Central memory CD4-positive, alpha-beta T cell (primary cell): ENCODE measurements at places on chromosomes 4 and X.

- no peak for DNase-seq
Measured at GRCh38 chr4:2095236-2096072, 36.3 kb downstream of the NAT8L start.

DNA sequence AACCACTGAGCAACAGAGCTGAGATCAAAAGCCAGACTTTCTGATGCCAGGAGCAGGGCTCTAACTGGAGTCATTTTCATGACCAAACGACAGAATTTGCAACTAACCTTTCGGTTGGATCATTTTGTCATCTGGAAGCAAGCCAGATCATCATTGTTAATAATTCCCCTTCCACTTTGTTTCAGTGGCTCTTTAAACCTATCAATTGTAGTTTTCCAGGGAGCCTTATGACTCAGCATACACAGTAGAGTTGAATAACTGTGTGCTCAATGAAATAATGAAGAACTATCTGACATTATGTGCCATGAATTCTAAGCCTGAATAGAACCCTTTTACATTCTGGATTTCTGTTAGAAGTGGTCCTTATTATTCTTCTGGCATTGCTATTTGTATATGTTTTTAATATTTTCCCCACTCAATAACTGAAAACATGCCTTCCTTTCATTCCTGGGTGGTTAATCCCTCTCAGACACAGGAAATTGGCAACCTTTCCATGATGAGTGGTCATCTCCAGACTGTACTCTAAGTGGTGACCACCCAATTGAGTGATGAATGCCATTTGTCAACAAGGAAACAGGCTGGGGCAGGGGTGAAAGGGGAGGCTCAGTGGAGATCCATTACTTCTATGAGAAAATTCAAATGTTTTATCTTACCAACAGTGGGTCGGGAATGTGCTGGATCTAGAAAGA lies 431.8 kb downstream of the BCOR start:
- DNase-seq: no peak

- no peak for DNase-seq
Measured at GRCh38 chrX:69000877-69001276, 164.4 kb downstream of the PJA1 start.

GRCh38 chr4:139786494-139787354 lies 121.1 kb downstream of the MGST2 start:
- DNase-seq: no peak

- DNase-seq: no peak
Measured at GRCh38 chr4:75144475-75144874, 211.6 kb downstream of the PARM1 start.

- DNase-seq: no peak
Measured at GRCh38 chr4:155639704-155640523, 26.7 kb upstream of the GUCY1A1 start.

GRCh38 chr4:145307763-145308430 lies 127.5 kb upstream of the OTUD4 start:
- DNase-seq: no peak

DNA sequence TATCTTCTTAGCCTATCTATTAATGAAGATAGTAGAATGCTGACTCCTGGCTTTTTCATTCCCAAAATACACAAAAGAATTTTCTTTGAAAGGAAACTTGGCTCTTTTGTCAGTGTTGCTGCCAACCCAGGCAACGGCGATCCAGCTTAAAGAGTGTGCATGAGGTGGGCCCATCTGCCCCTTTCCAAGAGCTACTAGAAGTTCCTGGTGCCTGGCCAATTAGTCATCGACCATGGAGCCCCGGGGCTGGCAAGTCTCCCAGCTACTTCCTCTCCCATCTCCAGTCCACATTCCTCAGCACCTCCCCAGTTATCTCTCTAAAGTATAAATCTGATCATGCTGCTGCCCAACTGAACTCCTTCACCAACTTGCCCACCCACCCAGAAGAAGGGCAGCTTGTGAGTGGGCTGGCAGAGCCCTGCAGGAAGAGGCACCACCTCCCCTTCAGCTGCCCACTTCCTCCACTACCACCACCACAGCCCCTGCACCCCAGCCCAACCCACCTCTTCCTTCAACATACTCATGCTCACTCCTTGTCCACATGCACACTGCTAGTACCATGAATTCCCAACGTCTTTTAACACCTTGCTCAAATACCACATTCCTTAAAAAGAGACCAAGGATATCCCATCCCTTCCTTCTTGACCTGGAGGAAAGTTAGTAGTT lies 158.2 kb upstream of the MAP3K15 start:
- no peak for DNase-seq

DNA sequence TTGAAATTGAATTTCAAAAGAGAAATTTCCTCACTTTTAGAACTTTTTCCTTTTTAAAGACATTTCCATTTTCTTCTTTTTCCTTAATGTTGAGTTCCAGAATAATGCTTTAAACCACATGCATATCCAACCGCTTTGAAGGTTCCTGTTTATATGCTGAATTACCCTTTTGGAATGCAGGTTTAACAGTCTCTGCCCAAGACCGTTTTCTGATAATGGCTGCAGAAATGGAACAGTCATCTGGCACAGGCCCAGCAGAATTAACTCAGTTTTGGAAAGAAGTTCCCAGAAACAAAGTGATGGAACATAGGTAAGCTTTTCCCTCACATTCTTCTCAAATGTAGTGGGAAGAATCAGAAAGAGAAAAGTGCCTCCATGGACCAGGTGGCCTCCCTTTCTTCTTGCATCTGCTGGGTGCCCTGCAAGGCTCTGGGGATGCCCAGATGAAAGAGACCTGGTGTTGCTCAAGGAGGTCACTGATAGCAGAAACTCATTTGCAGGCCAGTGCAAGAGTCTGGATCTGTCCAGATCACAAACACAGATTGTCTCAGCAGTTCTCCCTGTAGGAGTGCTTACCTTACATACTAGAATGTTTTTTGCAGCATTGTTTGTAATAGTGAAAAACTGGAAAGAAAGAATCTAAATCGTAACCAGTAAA lies 42.9 kb downstream of the MOSPD2 start:
- DNase-seq: no peak

DNA sequence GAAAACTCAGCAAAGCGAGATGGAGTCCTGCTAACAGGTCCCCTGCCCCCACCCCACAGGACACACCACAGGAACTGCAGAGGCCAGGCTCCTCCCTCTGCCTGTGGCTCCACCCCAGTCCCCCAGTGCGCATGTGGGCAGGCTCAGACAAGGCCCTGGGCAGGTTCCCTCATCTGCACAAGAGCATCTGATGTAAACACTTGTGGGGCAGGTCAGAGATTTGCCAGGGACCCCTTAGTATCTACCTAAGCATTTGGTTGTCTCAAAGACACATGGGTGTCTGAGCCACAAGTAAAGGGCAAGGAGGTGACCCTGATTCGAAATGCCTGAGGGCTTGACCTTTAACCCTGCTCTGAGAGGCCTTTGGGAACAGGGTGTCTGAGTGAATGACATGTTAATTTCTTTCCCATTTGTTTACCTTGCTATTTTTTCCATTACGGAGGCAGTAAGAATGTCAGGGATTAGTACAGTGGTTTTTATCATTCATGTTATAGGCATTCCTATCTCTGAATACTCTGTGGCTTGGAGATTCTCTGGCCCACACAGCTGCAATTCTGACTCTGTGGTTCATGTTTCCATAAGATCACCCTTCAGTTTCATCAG lies 85.3 kb downstream of the ZNF518B start:
- no peak for DNase-seq

- DNase-seq: no peak
Measured at GRCh38 chrX:129653971-129654651, 645 bp downstream of the APLN start.

GRCh38 chr4:17491196-17491595 lies 20.7 kb downstream of the QDPR start:
- no peak for DNase-seq

DNA sequence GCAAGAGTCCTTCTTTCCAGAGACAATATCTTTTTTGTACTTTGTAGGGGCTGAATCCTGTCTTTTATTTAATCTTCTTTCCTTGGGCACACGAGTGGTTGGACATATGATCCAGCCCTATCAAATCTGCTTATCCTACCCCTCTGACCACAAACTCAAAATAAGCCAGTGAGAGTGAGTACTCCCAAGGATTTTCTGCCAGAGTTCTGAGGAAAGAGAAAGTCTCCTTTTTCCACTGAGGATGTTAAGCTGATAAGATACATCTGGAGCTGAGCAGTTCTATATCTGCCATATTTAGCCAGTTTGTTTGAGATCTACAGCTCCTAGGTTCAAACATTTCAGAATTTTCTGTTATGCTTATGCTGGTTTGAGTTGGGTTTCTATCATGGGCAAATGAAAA lies 134.8 kb upstream of the NWD2 start:
- no peak for DNase-seq

GRCh38 chr4:60389633-60390032 lies 810.5 kb upstream of the ADGRL3 start:
- DNase-seq: no peak

GRCh38 chr4:113294908-113295307 lies 245.5 kb downstream of the ANK2 start:
- no peak for DNase-seq

DNA sequence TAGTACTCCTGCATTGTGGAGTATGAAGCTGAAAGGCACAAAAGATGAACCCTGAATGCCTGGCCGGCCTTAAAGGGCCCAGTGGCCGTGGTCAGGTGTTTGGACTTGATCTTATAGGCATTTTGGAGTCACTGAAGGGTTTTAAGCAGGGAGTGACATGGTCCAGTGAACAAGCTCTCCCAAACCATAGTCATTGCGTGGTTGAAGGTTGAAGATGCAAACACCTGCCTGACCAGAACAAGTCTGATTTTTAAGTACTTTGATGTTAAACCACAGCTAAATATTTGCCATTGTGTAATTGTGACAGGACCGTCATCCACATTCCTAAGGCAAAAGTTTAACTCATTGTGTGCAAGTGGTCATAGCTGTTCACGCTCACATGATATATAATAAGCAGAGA lies 3.3 kb downstream of the STK32B start:
- no peak for DNase-seq

DNA sequence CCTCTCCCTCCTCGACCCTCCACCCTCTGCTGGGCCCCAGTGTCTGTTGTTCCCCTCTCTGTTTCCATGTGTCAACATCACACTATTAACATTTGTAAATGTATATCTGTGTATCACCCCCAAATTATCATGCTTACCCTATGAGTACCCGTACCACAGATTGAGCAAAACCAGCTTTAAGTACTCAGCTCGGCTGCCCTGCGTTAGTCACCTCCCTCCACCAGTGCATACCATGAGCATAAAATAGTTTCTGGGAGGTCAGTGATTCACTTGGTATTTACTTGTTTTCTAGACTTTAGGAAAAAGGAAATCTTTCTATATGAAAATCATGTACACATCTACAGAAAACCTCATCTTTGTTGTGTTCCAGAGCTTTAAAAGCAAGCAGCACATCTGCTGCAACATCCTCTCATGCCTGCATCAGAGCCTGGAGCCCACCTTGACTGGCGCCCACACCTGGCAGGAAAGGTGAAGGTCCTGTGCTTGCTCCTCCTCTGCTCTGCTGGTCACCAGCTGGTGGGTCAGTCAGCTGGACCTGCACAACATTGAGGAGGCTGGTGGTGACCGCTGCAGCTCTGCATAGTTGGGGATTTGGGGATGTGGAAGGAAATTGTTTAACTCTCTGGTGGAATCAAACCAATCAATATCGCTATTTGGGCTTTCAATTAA lies 214.4 kb upstream of the KLF3 start:
- DNase-seq: no peak

DNA sequence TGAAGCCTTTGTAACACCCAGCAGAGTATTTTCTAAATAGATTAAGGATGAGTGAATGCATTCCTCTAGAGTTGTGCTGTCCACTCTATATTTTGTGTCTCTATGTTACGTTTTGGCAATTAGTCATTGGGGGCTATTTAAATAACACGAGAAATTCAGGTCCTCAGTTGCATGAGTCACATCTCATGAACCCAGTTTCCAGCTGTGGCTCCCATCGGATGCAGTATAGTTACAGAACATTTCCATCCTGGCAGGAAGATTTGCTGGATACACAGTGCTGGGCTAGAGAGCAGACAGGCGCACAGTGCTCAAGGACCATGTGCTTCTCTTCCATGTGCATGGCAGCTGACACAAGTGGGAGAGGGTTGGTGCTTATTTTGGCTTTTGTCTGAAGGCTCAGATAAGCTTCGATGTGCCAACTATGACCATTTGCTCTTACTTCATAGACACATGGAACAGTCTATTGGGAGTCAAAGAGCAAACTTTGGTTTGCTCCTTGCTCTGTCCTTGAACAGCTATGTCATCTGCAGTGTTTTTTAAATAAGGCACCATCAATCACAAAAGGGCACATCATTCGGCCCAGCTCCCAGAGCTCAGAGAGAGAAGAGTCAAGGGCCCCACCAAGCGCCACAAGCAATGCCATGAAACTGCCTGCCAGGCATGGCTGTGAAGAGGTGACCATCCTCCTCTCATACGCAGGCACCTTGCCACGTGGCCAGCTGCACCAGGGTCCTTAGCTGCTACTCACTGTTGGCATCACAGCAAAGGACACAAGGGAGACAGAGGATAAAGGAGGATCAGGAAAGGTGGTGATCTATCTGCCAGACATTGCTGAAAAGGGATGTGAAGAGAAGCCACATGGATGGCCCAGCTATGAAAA lies 8.1 kb upstream of the STS start:
- no peak for DNase-seq

GRCh38 chrX:43643201-43643600 lies 12.9 kb upstream of the MAOA start:
- no peak for DNase-seq

- DNase-seq: no peak
Measured at GRCh38 chr4:145381163-145381562, 100.5 kb upstream of the SMAD1 start.

- no peak for DNase-seq
Measured at GRCh38 chr4:182855877-182856276, 61.3 kb downstream of the DCTD start.

DNA sequence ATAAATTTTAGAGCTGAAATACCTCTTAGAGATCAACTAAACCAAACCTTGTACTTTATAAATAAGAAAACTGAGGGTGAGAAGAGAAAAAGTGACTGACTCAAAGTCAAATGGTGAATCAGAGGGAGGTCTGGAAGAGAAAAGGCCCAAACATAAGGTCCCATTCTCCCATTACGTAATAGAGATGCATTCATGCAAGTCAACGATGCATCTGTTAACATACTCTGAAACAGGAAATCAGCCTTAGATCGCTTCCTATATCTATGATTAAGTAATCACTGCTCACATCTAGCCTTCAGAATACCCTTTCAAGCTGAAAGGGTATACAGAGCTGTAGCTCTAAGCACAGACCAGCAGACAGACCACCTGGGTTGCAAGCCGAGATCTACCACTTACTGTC lies 6.5 kb downstream of the RNF150 start:
- DNase-seq: no peak

DNA sequence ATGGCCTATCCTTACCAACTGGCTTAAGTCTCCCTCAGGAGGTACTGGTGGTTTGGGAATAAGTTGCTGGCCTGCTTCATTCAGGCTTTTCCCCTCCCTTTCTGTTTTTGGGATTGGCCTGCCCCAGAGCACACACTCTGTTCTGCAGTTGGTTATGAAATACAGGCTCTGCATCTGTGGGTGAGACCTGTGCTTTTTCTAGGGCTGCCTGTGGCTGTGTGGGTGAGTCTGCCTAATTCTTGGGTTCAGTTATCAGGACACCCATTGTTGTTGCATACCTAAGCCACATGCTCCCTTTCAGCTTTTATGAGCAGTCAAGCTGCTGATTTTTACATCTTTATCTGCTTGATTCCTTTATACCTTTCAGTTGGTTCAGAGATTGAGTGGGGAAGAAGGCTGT lies 19.0 kb upstream of the CWH43 start:
- DNase-seq: no peak

- DNase-seq: no peak
Measured at GRCh38 chr4:101960431-101960830, 169.9 kb downstream of the BANK1 start.

- no peak for DNase-seq
Measured at GRCh38 chr4:41880022-41880837, 55.0 kb upstream of the TMEM33 start.

GRCh38 chr4:66602622-66603021 lies 932.3 kb upstream of the EPHA5 start:
- DNase-seq: no peak
